ENCODE measurements at places on chromosomes 3 and 15.

DNA sequence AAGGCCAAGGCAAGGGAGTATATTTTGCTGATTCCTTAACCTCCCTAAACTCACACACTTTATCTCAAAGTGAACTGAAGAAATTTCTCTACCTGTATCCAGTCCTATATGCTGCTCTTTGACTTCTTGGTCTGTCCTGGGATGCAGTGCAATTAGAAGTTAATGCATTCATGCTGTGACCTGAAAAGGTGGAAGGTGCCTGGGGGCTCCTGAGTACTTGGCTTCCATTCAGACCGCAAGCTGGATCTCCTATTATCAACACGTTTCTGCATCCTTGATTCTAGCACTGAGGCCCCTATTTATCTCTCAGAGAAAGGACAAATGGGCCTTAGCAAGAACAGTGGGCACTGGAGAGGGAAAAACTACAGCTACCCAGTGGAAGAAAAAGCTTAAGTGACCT, 17.7 kb upstream of the CADPS start:
- no peak for DNase-seq

DNA sequence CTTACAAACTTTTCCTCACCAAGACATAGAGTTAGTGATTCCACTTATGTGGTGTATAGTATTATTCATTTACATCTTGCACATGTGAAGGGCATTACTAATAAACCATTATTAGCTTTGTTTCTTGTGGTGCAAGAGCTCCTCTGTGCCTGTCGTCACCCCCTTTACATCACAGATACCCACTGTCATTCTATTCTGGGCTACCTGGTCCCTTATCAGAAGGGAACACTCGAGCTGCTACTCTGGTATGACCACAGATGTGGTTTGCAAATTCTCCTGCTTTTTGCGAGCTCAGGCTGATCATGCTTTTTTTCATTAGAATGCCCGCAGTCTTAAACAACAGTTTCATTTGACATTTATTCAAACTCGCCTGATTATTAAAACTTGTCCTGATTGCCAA, 13.9 kb upstream of the SENP2 start:
- DNase-seq = no peak

DNA sequence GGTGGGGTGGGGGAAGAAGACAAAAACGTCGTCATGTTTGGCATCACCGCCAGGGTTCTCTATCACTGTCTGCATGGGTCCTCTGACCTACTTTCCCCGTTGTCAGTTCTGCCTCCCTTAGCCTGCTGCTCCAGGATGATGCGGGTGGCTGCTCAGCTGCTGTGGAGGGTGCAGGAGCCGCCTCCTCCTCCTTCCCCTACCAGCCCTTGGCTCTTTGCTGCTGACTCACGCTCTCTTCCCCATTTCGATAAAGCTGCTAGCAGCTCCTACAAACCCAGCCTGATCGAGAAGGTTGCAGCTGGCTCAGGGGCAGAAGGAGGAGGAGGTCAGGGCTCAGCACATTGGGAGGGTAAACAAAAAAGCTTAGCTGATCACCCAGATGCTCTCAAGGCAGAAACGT, 49.5 kb upstream of the SEC13 start:
- no peak for DNase-seq

GRCh38 chr15:74365598-74366445, 1.6 kb downstream of the CYP11A1 start:
- DNase-seq = no peak

DNA sequence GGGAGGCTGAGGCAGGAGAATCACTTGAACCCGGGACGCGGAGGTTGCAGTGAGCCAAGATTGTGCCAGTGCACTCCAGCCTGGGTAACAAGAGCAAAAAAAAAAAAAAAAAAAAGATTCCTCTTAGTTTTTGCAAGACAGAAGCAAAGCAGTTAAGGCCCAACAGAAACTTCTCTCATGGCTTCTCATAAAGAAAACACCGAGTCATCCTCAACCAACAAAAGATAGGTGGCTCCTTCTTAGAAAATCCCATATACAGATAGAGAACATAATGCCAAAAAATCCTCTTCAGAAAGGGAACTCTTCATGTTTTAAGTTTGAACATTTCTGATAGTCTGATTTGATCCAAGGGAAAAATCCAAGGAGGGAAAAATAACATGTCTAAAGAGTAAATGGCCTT, 12.5 kb upstream of the SKIL start:
- DNase-seq = no peak

GRCh38 chr15:44836094-44836493, 99.8 kb downstream of the TRIM69 start:
- no peak for DNase-seq

DNA sequence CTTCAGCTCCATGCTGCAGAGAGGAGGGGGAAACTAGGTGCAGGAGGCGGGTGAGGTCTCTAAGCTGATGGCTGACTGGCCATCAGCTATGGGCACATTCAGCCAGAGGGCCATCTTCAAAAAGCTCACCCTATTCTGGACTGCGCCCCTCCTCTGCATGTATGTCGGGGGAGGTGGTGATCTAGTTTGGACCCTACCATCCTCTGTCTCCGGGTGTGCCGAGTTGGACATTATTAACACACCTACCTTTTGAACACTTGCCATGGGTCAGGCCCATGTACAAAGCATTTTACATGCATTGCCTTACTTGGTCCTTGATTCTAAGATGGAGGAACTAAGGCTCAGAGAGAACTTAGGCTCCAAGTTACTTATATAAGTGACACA, 1.4 kb downstream of the NISCH start:
- no peak for DNase-seq

DNA sequence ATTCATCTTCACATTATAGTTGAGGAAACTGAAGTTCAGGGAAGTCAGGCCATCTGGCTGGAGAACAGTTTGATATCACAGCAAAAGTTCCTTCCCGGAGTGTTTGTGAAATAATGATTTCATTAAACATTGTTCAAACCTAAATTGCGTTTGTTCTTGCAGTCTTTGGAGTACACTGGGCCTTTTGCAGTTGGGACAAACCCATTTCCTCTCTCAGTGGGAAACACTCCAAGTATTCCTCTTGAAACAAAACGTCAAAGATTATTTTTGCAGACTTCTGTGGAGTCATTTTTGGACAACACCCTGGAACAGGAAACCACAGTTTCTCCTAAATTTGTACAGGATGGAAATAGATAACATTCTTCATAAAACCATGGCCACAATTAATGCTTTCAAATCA, 287.5 kb downstream of the PTPRG start:
- no peak for DNase-seq

DNA sequence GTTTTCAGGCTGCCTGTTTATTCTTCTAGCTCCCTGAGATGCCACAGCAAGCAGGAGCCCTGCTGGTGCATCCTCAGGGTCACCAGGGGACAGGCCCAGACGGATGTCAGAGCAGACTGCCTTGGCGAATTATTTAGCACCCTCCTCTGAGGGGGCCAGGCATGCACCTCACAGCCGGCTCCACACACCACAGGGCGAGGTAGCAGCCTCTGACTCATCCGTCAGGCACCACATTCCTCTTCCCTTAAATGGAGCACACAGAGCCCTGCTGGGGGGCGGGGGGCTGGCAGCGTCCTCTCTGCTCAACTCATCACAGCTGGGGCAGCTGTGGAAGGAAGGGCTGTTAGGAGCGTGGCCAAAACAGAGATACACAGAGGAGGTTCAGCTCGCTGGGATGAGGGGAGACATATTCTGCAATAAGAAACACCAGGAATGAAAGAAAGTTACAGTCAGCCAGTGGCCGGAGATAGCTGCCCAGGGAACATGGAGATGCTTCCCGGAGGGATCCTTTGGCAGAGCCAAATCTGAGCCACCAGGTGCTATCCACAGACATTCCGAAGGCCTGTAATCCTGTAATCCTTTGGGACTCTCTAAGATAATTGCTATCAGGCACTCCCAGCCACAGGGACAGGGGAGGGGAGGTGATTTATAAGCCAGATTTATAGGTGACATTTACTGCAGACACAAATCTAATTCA, 13.9 kb upstream of the PRICKLE2 start:
- DNase-seq = no peak

DNA sequence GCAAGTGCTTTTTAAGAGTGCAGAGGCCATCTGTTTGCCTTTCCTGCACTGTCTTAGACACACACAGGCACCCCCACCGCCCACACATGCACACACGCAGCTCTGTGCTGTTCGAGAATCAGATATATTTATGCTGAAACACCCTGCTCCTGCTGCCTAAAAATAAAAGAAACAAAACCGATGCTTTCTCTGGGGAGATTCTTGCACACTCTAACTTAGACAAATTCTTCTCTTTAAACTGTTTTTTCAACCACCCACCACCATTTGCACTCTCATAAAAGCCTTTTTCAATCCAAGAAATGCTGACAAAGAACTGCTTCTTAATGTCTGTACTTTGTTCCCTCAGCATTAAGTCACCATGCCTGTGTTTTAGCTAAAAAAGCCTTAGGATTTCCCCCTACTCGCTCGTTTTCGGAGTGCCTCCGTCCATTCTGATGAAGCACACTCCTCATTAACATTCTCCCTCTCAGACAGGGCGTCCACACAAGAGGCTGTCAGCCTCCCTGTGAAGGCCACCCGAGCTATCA, 26.2 kb downstream of the SLC12A8 start:
- no peak for DNase-seq

- no peak for DNase-seq
Observed at GRCh38 chr3:141092663-141093062, 41.5 kb downstream of the SPSB4 start.

- DNase-seq = no peak
Observed at GRCh38 chr3:14801031-14801430, 17.7 kb upstream of the FGD5 start.

- no peak for DNase-seq
Observed at GRCh38 chr15:49044002-49044401, 2.2 kb downstream of the SECISBP2L start.

- no peak for DNase-seq
Observed at GRCh38 chr3:187673012-187673411, 2.8 kb upstream of the SST start.

DNA sequence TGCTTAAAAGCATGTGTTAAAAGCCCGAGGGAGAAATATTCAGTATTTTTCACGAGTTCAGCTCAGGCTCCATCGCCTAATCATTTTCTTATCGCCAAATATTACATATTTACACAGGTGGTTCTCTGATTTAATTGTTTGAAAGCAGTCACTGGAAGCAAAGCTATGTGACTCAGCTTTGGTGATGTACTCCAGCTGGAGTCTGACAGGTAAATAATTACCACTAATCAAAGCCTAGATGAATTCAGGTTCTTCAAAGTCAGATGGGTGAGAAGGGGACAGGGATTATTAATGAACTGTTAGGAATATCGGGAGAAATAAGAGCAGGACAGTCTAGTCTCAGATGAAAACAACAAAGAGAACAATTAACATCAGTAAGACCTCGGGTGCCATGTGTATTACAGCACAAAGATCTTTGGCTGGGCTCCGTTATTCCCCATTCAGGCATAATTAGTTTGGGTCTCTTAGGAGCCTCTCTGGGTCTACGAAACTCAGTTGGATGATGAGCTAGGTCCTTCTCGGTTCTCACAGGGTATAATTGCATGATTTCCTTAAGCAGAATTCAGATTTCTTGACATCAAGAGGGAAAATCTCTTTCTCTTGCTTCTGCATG, 331.7 kb upstream of the ADAMTS9 start:
- DNase-seq = no peak

- no peak for DNase-seq
Observed at GRCh38 chr15:88727439-88727838, 75.8 kb upstream of the ACAN start.

DNA sequence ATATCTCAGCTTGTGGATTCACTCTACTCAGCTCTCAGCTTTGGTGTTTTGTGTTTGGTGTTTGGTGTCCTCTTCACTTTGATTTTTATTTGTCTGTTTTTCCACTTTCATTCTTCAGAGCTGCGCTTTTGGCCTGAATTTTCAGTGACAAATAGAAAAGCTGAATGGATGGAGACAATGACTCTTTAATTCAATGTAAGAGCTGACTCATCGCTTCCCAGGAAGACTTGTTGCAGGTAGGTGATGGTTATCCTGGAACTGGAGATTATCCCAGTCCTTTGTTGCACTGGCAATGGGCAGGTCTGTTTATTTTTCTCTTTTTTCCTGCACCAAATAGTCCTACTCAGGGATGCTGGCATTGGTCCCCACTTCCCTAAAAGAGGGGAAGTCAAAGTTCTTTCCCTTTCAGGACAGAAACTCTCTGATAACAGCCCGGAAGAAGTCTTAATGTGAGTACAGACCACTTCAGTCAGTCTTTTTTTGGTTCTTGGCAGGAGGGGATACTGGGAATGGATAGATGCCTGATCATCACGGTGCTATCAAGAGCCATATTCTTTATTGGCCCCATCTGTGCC, 12.4 kb upstream of the AEN start:
- DNase-seq = no peak

GRCh38 chr3:182233957-182234356, 522.2 kb downstream of the SOX2 start:
- no peak for DNase-seq
